ENCODE measurements at places on chromosomes 6 and 20. TPM values are rescaled to one million over a fixed set of nuclear protein-coding genes. Genes with fewer than 3 reads are reported as not detected.

TMEM217 gene
- 4.0 TPM for total RNA-seq

TFAP2C gene
- 0.17 TPM for total RNA-seq

C6orf89 gene
- 31.4 TPM for total RNA-seq

ETV7 gene
- total RNA-seq, result 8.4 TPM

PERP gene
- total RNA-seq, result 77.7 TPM

BEND6 gene
- total RNA-seq, result 2.7 TPM

NT5E gene
- 109 TPM for total RNA-seq

BPIFB4 gene
- not detected for total RNA-seq

TSPO2 gene
- not detected for total RNA-seq

PDCD2 gene
- 127 TPM for total RNA-seq

CAGE1 gene
- not detected for total RNA-seq

ROS1 gene
- total RNA-seq, result under 0.01 TPM

POM121L2 gene
- total RNA-seq, result not detected

COL20A1 gene
- not detected for total RNA-seq

C20orf202 gene
- not detected for total RNA-seq

HLA-DQA2 gene
- not detected for total RNA-seq

PLCB1 gene
- total RNA-seq, result 5.1 TPM

Data from kidney epithelial cell (primary cell).